ENCODE measurements at places on chromosomes 5 and 9. TPM values are rescaled to one million over a fixed set of nuclear protein-coding genes. Genes with fewer than 3 reads are reported as not detected.

The PRDM9 gene
- total RNA-seq, result not detected

The DEPDC1B gene
- total RNA-seq, result 142 TPM

DNA sequence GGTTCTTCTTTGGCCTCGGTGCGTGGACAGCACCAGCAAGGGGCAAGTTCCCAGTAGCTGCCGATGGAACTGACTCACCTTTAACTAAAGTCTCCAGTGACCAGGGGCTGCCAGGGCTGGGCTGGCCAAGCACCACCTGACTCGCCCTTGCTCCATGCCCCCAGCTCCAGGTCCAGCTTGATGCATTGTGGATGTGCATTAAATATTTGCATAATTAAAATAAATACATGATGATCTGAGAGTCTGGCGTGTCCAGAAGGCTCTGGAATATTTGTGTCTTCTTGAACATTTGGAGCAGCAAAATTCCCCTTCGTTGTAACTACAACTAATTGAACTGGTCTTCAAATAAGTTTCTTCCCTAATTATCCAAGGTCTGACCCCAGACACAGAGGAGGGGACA is 9.5 kb upstream of the PRDM12 start:
- DNase-seq, result no peak

DNA sequence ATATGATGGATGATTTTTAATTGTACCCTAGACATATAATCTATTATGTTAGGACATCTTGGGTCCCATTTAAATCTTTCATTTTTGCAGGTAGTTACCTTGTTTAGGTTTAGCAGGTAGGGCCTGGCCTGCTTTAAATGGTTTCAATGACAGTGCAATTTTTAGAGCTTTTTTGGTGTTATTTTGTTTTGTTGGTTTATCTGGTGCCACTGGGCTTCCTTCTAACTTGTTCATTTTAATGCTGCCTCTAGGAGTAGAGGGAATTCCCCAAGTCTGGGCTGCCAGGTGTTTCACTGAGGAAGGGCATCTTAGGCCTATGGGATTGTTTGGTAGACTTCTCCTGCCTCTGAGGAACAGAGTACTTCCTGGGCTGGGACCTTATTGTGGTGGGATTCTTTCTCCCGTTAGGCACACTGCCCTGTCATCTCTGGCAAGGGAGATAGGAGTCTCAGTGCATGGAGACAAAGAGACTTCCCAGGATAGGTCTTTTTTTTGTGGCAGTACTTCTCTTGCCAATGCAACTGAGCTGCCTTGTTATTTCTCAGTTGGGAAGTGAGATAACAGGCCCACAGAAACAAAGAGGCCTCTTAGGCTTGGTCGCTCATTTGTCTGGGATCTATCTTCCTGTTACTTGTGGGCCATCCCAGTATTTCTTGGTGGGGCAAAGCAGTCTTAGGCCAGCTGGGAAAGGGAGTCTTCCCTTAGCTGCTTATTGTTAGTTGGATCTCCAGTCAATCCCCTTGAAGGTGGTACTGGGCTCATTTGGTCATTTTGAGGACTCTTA is 282.9 kb downstream of the FER start:
- DNase-seq, result no peak

DNA sequence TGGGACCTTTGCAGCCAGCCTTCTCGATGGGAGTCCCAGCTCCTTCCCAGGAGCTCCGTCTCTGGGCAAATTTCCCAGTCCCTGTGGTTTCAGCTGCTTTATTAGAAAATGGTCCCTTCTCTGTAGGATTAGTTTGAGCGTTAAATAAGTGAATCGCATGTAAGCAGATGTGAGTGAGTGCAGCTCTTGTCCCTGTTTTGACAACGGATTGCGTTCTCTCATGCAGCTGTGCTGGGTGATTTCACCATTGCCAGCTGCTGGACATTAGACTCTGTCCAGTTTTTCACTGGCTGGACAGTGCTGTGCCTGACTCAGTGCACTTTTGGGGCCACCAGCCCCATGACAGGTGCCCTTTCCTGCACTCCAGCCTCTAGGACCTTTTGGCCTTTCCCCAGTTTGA is 11.6 kb upstream of the CEL start:
- DNase-seq, result no peak

DNA sequence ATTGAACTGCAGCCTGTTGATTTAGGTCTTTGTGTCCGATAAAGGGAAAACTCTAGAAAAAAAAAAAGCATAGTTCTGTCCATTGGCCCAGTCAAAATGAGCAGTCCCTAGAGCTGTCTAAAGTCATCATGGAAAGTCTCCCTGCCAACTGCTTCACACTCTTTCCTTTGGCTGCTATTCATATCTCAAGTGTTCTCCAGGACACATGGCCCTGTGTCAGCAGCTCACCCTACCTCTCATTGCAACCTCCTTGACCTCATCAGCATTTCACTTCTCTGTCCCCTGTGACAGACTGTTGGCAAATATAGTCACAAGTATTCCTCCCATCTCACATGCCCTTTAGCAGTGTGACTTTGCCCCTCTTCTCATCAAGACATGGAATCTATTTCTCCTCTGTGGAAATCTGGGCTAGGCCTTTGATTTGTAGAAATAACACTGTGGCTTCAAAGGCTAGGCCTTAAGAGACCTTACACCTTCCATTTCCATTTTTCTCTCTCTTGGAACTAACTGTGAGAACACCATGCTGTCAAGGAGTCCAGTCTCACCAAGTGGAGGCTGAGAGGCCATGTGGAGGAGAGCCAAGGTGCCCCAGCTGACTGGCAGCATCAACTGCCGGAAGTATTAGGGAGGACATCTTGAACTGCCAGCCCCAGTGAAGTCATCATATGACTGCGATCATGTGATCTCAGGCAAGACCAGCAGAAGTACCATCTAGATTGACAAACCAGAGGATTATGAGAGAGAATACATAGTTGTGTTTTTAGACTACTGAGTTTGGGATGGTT is 149.4 kb upstream of the TARS1 start:
- no peak for DNase-seq

DNA sequence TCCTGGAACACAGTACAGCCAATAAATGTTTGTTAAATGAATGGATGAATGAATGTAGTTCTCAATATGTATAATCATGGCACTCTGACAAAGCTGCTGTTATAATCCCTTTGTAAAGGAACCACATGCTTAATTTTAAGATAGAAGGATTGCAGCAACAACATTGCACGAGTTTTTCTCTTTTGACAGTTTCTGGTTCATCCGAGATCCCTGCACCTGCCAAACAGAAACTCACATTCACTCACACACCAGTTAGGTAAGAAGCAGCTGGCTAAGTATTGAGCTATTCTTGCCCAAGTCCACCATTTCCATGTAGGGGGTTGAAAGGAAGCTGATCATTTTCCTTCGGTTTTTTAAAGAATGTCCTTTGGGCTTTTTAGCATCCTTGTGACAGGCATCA is 133.7 kb upstream of the MAP1B start:
- DNase-seq, result no peak

DNA sequence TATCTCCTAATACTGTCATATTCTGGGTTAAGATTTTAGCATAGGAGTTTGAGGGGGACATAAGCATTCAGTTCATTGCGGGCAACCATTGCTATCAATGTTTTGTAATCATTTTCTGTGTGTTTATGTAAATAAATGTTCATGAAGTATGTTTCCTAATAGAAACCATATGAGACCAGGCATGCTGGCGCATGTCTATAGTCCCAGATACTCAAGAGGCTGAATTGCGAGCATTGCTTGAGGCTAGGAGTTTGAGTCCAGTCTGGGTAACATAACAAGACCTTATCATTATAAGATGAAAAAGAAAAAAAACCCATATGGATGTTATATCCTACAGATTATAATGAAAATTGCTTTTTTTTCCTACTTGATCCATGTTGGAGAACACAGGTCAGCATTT is 91.2 kb downstream of the F2RL2 start:
- no peak for DNase-seq

Data from neural progenitor cell (in vitro differentiated cells).